ENCODE measurements at places on chromosomes 2 and 18.

- no peak for DNase-seq
Observed at GRCh38 chr2:121063471-121063870, 221.5 kb downstream of the TFCP2L1 start.

- peak; percentile 6 for DNase-seq
Observed at GRCh38 chr2:46032996-46033395, 264.2 kb upstream of the EPAS1 start.

- DNase-seq, result no peak
Observed at GRCh38 chr2:128548461-128548891, 229.8 kb upstream of the HS6ST1 start.

- DNase-seq, result no peak
Observed at GRCh38 chr2:27902098-27902497, 11.6 kb downstream of the BABAM2 start.

GRCh38 chr2:205161156-205161839 lies 521.0 kb upstream of the NRP2 start:
- no peak for DNase-seq

DNA sequence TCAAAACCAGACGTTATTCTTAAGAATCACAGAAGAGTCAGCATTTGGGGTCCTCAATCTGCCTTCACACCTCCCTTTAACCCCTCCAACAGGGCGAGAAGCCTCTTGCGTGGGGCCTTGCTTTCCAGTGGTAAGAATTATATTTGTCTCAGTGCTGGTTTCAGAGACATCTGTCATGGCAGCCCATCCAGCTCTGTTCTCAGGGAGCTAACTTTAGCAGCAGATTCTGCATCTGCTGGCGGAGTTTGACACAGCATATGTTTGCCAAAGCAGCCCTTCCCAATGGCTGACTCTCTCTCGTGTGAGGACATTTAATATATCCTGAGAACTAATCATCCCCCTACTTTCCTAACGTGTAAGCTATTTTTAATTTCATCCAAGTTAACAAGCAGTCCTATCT lies 91.5 kb upstream of the BCL11A start:
- no peak for DNase-seq

- peak; percentile 40 for DNase-seq
Observed at GRCh38 chr18:11688972-11689668, at the start of gene GNAL. Gene GNAL (plus strand): TSS chr18:11689264. CDS start chr18:11689564, 300 bp downstream.

DNA sequence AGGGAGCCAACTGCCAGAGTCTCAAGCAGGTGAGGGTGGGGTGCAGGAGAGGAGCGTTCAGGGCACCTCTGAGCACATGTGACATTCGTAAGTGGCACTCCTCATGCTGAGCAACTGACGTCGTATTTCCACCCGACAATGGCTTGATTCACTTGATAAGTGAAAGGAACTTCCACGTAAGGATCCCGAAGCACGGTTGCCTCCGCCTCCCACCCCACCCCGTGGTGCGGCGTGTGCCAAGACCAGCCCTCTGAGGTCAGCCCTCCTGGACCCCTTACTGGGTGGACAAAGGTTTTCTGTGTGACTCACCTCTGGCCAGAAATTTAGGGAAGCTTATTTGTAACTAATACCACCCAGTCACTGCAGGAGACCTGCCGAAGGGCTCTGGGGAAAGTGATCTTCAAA lies 59.9 kb downstream of the AGAP1 start:
- no peak for DNase-seq

DNA sequence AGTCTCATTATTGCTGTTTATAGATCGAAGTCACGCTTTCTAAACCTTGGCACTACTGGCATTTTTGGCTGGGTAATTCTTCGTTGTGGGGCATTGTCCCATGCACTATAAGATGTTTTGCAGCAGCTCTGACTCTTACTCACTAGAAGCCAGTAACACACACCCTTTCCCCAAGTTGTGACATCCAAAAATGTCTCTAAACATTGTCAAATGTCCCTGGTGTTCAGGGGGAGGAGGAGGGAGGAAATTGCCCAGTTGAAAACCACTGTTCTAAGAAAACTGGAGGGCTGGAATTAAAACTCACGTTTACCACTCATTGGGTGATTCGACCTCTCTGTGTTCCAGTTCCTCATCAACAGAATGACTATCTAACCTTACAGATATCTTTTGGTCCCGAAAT lies 115.7 kb upstream of the KLF7 start:
- DNase-seq, result no peak

GRCh38 chr2:37794717-37795116 lies 123.3 kb upstream of the CDC42EP3 start:
- DNase-seq, result no peak

DNA sequence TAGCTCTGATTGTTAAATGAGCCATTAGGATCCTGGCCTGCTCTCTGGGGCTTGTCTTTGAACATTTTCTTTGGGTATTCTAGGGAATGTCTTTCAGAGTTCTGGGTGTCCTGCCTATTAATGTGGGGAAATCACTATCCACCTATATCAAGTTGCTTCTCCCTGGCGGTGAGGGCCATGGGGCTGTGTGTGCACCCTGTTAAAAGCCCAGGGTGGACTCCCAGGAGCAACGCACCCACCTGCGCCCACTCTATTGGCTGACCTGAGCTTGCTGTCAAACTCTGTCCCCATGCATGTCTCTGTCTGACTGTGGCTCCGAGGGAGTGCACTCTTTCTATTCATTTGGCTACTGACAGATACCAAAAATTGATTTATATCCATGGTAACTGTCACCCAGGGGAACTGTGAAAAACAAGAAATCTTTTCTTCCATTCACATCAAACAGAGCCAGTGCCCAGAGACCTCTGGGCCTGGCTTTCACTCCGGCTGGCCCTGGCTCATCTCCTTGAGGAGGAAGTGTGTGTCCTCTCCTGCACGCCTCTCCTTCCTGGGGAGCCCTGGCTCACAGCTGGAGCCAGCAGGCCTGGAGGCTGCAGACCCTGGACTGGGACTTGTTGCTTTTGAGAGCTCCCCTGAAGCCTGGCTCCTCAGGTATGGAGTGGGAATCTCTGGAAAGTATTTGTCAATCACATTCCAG lies 10.5 kb upstream of the TOGARAM2 start:
- DNase-seq, result no peak

DNA sequence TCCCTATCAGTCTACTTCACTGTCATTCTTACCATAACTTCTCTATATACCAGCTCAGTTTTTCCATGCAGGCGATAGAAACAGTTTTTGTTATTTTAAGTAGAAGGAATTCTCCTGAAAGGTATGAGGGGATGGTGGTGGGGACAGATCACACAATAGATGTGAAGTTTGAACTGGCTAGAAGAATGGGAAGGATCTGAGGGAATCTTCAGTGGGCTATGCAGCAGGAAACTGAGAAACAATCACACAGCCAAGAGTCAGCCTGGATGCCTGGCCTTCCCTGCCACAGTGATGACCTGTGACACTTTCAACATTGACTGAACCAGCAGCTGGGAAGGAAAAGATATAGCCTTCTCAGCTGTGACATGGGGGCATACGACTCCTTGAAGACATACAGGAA lies 329.1 kb upstream of the GULP1 start:
- DNase-seq, result no peak

DNA sequence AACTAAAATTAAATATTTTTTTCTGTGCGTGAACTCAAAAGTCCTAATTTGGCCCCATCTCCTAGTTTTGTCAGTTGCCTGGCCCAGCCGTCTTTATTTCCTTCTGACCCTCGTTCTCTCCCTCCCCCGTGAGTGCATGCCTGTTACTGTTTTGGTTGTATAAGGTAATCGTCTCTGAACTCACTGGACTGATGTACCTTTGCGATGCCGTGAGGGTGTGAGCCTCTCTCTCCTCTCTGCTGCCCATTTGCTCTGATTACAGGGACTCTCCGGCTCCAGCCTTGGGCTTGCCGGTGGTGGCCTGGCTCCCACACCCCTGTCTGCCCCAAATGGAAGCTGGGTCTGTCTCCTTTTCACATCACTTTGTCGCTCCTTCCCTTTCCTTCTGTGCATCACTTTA lies 66.5 kb upstream of the RBM44 start:
- no peak for DNase-seq

DNA sequence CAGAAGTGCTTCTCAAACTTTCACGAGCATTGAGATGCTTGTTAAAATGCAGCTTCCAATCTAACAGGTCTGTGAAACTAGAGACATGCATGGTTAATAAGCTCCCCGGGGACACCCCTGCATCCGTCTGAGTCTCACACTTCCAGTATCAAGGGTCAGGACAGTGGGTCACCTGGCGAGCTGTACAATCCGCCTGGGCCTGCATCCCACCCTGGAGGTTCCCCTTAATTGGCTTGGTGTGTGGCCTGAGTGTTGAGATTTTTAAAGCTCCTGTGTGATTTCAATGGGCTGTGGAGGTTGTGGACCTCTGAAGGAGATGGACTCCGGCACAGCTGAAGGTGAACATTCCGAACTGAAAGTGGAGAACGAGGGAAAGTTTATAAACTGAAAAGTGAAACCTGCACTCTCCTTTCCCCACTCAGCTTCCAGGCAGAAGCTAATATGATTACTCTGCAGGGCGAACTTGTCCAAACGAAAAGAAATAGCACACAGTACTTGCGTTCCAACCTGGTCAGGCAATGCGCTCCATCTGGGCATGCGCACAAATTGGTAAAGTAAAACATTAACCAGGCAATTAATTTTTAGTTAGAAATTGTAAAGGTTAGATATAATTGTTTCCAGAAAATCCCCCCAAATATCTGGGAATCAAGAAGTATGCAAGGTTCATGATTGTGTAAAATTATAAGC lies 191.7 kb upstream of the ALKAL2 start:
- no peak for DNase-seq

DNA sequence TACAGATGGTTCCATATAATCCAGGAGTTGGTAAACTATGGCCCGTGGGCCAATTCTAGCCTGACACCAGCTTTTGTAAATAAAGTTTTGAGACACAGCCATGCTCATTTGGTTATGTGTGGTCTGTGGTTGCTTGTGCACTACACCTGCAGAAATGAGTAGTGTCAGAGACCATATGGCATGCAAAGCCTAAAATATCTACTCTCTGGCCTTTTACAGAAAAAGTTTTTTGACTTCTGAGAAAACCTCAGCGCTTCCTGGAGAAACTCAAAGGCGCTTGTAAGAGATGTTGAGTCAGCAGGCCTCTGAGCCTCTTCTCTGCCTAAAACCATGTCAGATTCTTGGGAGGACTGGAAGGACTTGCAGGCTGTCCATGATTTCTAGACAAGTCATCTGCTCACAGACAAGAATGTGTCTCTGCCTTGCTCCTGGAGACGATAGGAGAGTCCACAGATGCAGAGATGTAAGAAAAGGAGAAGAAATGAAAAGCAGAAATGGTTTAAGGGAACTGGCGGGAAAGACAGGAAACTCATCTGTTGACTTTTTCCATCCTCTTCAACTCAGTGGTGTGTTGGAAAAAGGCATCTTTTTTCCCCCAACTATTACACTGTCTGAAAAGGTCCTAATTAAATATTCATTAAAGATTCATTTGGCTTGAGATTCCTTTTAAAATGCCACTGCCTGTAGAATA lies 5.2 kb downstream of the TTC39C start:
- DNase-seq, result no peak

GRCh38 chr2:22694856-22695255 lies 690.1 kb upstream of the KLHL29 start:
- DNase-seq, result no peak

GRCh38 chr18:76426737-76427305 lies 68.2 kb downstream of the ZNF516 start:
- DNase-seq, result no peak

DNA sequence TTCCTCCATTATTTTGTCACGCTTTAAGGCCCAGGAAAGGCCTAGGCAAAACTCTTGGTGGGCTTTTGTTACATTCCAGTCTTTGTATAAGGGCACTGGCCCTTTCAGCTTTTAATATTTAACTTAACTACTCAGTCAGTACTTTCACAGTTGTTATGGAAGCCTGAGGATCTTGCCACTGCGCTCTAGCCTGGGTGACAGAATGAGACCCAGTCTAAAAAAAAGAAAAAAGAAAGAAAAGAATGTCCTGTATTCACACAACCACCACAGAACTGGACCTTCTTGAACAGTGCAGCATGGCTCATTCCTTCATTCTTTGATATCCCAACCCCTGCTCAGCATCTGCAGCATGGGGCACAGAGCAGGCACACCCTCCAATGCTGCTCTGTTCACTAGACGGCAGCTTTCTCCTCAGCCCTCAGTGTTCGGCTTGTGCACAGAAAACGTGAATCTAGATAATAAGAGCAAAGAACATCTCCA lies 93.4 kb upstream of the MSH2 start:
- no peak for DNase-seq

DNA sequence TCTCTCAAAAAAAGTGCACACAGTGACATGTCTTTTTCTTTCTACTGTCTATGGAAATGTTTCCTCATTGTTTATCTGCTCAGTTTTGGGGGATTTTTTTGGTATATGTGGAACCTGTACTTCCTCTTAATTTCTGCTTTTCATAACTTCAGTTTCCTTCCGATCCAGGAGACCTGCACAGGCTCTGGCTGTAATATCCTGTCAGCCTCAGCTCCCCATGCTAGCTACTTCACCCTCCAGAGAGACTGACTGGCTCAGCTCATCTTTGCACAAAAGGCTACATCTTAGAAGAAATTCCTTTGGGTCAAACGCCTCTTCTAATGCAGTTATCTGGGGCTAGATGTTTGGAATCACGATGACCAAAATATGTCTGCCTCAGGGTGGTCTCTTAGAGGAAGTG lies 378.4 kb downstream of the RND3 start:
- no peak for DNase-seq

DNA sequence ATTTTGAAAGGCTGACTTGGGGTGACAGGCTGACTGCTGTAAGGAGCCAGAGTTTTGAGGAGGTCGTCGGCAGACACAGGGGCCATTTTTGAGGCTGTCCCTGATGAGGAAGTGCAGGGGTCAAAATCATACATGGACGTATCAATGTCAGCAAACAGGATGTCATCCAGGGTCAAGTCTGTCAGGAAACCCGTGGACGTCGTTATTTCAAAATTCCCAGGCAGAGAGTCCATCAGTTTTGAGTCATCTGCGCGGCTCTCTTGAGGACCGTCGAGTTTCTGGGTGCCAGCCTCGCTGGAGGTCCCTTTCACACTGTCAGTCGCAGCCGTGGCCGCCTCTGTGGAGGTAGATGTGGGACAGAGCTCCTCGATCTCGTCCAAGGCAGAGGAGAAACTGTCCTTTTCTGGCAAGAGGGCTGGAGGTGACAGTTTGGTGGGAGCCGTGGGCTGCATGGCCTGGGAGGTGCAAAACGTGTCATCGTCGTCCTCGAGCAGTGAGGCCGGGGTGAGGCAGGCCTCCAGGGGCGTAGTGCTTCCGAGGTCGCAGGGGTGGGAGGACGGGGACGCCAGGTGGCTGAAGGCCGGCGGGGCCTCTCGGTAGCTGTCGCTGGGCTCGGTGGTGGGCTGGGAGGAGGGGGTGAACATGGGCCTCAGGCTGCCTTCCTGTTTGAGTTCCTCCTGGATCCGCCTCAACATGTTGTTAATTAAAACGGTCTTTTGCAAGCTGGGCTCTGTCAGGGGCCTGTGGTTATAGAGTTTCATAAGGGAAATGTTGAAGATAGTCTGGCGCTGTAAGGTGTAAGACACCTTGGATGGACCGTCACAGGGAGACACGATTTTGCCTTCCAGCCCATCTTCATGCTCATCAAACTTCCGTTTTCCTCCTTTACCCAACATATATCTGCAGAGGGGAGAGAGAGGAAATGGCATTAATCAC lies 17.5 kb downstream of the SERTAD2 start:
- DNase-seq, result no peak

Data from activated CD8-positive, alpha-beta memory T cell treated with anti-CD3 and anti-CD28 coated beads for 48 hours (primary cell).